ENCODE measurements at places on chromosomes 11 and 22.

DNA sequence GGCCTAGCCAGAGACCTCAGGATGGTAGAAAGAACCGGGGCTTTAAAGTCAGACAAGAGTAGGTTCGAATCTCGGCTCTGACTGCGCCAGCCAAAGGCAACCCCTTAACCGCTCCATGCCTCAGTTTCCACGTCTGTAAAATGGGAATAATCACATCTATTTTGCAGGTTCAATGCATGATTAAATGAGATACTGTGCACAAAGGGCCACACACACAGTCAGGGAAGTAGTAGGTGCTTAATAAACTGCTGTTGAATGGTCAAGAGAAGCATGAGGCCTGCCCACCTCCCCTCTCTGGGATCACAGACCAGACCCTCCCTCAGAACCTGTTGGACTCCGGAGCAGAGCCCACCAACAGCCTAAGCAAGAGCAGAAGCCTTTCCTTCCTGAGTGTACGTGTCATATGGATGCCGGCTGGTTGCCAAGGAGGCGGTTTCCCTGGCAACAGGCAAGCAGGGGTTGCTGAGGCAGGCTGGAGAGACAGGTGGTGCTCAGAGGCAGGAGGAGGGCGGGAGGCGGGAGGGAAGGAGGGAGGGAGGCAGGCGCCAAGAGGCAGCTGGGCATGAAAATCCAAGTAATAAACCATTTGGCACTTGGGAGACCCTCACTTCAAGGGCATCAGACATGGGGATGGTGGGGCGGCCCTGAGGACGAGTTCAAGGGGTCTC lies 43.9 kb downstream of the NFAM1 start:
- DNase-seq = no peak

DNA sequence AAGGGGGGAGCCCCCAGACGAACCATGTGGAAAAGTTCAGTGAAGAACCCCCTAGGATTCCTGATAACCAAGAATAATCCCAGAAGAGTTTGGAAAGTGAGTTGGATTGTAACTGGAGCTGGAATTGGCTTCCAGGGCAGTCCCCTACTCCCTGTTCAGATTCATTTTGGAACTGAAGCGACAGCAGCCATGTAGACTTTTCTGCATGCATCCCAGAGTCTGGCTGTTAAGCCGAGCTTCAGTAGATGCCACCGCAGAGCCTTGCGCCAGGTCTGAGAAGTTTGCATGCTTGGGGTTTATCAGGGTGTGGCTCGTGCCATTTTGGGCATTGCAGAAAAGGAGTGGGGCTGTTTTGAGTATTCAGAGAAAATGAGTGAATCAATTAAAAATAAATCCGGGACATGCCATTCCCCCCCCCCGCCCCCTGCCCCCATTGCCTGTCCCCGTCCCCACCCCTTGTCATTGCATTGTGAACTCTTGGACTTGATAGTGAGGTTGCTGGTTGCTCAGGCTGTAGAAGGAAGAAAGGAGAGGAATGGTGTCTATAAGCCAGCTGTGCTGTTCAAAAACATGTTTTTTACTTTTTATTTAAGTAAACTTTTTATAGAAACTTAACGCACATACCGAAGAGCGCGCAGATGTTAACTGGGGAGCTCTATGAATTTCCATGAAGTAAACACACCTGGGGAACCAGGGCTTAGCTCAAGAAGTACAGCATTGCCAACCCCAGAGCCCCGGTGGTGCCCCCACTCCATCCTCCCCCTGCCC lies 71.2 kb downstream of the LDLRAD3 start:
- DNase-seq = no peak

DNA sequence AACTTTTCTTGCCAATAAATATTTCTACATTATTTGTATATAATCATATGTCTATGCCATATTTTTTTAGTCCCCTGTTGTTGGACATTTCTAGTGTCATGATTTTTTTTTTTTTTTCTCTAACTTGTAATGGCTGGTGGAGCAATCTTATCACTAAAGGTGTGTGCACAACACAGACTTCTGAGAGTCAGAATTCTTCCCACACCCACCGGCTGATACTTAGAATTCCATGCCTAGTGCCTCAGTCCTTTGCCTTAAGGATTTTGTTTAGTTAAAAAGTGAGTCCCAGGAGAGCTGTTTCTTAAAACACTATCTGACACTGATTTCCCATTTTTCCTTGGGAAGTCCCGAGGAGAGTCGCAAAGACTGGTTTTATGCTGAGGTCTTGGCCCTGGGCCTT lies 87.7 kb upstream of the BARX2 start:
- no peak for DNase-seq

DNA sequence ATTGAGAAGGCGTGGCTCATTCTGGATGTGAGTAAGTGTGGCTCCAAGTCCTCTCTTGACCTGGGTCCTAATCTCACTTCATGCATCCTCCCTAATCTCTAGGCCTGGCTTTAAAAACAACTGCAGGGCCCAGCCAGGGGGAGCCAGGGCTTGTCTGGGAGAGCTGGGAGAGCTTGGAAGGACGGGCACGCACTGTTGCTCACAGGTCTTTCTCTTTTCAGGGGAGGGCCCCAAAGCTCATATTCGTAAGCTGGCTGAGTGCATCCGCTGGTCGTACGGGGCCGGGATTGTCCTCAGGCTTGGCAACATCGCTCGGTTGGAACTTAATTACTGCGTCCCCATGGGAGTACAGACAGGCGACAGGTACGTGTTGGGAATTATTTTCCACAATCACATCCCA lies 34.1 kb upstream of the PARVB start:
- no peak for DNase-seq

- DNase-seq = no peak
These were observed 29.5 kb downstream of the DIXDC1 start for GRCh38 chr11:111966678-111967077.

GRCh38 chr11:134514354-134514951 lies 102.4 kb upstream of the B3GAT1 start:
- DNase-seq = no peak

GRCh38 chr11:126637795-126638175 lies 282.3 kb downstream of the ST3GAL4 start:
- DNase-seq = no peak

- DNase-seq = no peak
These were observed 11.4 kb downstream of the AASDHPPT start for GRCh38 chr11:106088896-106089295.

DNA sequence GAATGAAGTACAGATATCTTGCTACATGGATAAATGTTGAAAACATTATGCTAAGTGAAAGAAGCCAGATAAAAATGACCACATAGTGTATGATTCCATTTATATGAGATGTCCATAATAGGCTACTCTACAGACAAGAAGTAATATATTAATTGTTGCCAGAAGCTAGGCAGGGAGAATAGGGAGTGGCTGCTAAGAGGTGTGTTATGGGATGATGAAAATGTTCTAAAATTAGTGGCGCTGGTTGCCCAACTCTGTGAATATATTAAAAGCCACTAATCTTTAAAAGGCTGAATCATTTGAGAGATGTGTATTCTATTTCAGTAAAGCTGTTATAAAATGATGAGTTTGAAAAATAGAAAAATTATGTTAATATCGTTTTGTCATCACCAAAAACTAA lies 144.4 kb downstream of the NCAM1 start:
- DNase-seq = no peak

DNA sequence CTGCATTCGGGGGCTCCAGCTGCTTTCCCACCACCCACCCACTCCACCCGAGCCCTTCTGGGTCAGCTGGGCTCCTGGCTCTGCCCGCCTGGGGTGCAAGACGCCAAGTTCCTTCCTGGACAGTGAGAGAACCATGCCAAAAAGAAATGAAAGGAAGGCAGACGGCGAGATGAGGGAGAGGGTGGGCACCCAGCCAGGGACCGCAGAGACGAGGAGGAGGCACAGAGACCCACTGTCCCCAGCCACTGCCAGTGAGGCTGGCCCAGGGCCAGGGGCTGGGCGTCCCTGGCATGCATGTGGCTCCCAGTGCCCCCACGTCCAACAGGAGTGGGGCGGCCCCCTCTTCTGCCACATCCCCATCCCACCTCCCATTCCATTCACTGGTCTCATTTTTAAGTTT lies 10.8 kb upstream of the CD81 start:
- DNase-seq = no peak

- DNase-seq = no peak
These were observed 7.4 kb downstream of the MMP7 start for GRCh38 chr11:102523189-102523570.

- no peak for DNase-seq
These were observed 17.0 kb upstream of the CDON start for GRCh38 chr11:126079621-126080124.

- DNase-seq = no peak
These were observed 11.6 kb downstream of the PISD start for GRCh38 chr22:31650391-31650790.

DNA sequence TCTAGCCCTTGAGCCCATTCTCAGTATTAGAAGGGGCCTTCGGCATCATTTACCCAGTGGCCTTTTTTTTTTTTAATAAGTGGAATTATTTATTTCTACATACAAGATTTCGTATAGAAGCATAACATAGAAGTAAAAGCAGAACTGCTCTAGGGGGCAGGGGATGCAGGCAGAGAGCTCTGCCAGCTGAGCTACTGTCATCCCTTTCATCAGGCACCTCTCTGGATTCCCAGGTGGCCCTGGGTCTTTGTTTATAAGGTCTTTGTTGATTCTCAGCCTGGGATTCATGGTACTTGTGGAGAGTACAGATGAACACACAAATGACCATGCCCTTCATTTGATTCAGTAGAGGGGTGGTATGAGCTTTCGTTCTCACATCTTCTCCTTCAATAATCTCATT lies 66.4 kb downstream of the GAB2 start:
- no peak for DNase-seq

GRCh38 chr22:46262449-46263215 lies 511 bp downstream of the PKDREJ start:
- peak; percentile 64 for DNase-seq

DNA sequence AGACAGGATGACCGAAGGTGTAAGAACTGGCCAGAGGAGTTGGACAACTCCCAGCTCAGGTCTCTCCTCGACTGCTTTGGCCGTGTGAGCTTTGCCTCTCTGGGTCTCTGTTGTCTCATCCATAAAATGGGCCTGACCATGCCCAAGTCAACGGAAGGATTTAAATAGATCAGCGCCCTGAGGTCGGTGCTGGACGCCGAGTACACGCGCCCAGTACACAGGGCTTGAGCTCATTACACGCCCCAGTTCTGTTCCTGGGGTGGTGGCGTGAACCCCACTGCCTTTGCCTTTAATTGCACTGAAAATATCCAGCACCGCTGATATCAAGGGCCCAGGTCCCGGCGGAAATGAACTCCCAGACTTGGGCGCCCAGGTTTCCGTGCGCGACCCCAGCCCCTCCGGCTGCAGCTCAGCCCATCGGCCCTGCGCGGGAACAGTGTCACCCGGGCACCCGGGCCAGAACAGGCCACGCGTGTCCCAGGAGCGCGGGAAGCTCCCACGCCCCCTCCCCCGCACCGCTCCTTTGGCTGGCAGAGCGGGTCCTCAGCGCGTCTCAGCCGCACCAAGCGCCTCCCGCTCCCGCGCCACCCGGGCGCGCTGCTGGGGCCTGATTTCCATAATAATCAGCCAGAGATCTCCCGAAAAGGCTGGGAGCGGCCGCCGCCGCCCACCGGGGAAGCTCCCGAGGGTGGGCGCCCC lies 42.2 kb downstream of the CYTH4 start:
- DNase-seq = no peak

GRCh38 chr11:26623076-26623659 lies 51.1 kb upstream of the MUC15 start:
- no peak for DNase-seq

- DNase-seq = no peak
These were observed 102.9 kb downstream of the RPL27A start for GRCh38 chr11:8785457-8785856.

- no peak for DNase-seq
These were observed 74.3 kb downstream of the DHCR7 start for GRCh38 chr11:71373791-71374454.

DNA sequence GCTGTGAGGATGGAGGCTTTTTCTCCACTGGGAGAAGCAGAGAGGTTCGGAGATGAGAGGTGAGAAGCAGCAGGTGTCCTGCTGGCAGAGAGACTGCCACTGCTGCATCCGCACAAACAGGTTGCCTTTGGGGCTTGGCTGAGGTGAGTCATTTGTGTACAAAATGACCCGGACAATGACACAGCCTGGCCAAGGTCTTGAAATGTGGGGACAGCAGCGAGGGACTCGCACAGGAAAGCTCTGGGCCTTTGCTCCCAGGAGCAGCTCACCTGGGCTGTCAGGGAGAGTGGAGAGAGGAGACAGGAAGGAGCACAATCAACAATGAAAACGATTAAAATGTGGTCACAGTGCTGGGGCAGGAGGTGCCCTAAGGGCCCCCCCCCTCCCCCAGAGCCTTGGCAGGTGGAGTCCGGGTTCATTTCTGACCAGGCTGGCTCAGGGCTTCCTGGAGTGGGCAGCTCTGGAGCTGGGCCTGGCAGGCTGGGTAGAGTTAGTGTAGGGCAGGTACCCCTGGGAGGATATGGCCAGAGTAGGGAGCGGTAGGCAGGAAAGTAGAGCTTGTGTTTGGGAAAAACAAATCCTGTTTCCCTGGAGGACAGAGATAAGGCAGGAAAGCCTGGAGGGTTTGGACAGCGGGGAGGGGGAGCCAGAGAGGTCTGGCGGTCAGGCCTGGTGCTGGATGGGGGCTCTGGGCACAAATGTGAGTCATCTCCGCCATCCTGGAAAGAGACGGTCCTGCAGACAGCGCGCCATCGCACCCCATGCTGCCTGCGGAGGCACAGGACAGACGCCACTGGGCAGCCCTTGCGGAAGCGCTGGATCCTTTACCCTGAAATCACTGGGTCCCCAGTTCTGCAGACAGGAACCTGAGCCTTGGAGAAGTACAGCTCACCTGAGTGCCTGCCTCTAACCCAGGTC lies 37.8 kb upstream of the CELSR1 start:
- no peak for DNase-seq

GRCh38 chr11:76216536-76217325 lies 10.4 kb upstream of the WNT11 start:
- DNase-seq = no peak

DNA sequence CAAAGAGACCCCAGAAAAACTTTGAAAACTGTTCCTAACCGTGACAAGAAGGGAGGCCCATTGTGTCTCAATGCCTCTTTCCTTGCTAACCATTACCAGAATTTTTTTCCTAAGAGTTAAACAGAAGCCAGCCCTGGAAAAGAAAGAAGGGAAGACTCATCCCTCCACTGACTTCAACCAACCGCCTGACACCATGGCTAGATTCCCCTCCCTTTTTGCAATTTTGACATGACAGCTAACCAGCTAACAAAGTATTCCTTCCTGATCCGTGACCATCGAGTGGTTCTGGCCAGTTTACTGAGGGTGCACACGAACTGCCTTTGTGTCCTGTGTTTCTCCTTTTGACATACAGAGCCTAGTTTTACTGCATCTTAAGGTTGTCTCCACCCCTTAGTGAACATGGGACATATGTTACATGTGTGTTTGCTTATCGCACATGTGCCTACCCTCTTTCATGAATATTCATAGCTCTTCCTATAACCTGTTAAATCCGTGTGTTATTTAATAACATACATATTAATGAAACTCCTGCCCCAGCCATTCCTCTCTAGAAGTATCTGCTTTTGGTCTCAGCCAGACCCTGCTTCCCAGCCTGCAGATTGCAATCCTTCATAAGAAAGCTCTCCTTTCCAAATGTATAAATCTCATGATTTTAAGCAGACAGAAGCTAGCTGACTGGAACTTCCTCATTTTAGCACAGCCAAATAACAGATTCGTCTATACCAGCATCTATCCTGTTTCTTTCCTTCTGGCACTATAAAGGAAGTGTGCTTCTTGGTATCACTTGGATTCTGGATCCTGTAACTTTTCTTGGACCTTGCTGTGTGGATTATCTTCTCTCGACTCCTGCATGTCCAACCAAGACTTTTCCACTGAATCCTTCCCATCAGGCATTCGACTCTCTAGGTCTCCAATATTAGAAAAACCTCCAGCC lies 37.8 kb downstream of the RASSF10 start:
- DNase-seq = no peak
